ENCODE measurements at places on chromosomes 3 and 15.

DNA sequence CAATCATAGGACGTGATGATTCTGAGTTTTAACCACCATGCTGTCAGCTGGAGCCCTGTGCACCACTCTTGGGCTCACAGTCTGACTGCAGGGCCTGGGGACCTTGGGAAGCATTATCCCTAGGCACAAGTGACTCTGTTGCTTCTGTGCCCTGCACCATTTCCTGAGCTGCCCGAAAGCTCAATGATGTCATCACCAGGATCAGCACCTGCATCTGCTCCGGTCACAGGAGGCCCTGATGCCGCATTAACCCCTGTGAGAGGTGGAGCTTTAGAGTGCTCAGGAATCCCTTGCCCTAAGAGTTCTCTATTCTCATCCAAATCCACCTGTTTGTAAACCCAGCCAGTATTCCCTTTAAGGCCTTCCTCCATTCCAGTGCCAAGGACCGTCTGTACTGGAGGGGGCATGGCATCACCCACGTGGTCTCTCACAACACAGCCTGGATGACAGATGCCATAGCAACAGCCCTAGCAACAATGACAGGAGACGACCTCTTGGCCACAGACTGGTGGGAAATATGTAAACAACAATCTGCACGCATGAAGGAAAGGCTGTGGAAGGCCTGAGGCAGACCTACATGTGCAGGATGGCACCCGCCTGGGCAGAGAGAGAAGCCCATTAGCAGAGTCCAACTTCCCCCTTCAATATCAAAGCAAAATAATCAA, 37.9 kb downstream of the NTRK3 start:
- DNase-seq = no peak

GRCh38 chr3:45690336-45691035, 1.3 kb downstream of the SACM1L start:
- DNase-seq = no peak

DNA sequence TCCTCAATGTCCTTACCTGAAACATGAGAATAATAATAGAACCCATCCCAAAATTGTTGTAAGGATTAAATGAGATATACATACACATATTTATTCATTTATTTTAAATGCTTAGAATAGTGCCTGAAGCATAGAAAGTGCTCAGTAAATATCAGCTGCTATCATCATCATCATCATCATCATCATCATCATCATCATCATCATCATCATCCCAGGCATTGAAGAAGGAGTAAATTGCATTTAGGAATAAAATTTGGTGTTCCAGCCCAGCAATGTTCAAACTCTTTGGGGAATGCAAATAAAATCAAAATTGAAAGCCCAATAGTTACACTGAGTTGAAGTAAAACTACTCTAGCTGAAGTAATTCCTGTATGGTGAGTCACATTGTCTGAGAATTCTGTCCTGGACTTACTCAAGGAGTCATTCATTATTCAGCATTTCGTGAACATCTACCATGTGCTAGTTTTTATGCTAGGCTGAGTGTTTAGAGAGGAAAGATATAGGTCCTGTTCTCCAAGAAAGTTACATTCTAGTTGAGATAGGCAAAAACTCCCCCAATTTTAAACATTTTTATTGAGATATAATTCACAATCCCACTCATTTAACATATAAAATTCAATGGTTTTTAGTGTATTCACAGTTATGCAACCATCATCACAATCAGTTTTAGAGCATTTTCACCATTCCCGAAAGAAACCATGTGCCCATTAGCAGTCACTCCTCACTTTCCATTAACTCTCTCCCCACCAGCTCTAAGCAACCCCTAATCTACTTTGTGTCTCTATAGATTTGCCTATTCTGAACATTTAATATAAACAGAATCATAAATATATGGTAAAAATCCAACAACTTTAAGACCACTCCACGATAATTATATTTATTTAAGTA, 107.2 kb downstream of the FRMD5 start:
- peak; percentile 94 for DNase-seq

- peak; percentile 78 for DNase-seq
These were observed 218.6 kb downstream of the THSD4 start for GRCh38 chr15:71333839-71334238.

GRCh38 chr3:143121241-143122088, 1.9 kb downstream of the CHST2 start:
- peak; percentile 85 for DNase-seq

DNA sequence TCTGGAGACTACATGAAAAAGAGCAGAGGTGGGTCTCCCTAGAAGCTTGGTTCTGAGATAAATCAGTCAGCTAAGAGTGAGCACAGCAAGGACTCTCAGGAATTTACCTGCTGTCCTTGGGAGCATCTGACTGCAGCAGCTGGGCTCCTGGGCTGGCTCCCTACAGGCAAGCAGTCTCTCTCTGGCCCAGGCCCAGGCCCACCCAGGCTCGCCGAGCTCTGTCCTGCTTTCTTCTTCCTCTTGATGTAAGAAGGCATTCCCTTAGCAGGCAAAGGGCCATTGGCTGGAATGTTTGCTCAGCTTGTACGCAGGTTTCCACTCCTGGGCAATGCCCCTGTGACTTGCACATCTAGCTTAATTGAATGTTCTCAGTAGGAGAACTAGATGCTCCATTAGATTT, 4.3 kb upstream of the RBP2 start:
- no peak for DNase-seq

DNA sequence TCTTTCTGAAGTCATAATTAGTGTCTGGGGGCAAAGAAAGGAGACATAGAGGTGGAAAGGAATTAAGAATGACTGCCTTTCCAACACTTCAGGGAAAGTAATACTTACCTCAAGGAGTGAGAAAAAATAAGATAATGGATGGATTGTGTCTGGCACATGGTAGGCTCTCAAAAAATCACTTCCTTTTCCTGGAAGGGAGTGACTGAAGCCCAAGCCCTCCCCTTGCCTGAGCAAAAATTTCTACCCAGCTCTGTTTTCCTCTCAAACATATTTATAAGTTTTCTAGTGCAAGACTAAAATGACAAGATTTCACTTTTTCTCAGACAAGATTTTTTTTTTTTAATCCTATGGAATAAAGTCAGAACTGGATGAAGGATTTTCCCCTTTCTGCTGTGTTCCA, 145.0 kb downstream of the IGSF11 start:
- no peak for DNase-seq

DNA sequence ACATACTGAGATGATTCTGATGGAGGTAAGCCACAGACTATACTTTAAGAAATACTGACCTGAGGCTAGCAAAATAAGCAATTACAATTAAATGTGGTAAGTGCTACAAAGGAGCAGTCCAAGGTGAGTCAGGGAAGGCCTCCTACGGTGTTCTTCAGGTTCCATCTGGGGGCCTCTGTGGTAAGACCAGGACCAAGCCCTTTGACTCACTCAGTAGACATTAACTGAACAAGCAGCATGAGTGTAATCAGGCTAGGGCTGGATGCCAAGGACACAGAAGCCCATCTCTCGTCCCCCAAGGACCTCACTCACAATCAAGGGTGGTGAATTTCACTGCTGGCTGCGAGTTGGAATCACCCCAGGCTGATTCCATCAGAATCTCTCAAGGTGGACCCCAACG, 37.3 kb downstream of the DZIP1L start:
- peak; percentile 71 for DNase-seq

- peak; percentile 78 for DNase-seq
These were observed 322.7 kb upstream of the ZNF717 start for GRCh38 chr3:76107935-76108570.

DNA sequence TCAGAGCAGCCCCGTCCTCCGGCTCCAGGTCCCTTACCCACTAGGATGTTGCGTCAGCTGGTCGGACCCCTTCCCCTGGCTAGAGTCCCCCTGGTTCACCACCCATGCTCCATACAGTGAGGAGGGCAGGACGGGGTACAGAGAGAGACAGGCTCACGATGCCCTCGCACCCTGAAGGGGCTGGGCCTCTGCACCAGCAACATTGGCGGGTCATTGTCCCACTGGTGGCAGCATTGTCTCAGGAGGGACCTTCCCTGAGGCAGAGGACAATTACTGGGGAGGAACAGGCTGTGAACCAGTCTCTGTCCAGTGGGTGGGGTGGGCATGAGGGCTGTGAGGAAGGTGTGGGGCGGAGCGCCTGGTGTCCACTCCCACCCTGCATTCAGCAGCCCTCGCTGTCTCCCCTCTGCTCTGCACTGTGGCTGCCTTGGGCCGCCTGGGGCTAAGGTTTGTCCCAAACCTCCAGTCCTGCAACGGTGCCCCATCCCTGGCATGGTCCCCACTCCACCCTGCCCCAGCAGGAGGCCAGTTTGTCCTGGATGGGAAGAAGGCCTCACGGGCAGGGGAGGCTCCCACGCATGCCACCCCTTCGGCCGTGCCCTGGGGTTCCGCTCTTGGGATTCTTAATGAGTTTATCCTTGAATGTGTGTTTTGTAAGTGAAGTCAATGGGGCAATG, 48.0 kb upstream of the KLF13 start:
- DNase-seq = no peak

DNA sequence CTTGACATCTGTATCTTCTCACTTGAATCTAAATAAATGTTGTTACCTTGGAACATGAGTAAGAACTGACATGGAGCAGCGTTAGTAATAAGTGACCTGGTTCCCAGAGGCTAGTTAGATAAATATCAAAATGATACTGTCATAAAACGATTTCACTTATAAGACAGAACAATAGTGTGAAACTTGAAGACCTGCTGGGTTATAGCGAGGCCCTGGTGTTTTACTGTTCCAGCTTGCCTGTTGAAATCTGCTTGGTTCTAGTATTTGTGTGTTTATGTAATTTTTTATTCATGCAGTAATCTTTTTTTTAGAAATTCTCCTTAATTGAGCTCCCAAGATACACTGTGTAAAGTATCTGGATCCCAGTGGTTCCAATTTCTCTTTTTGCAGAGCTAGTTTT, 129.4 kb downstream of the CACNA2D3 start:
- no peak for DNase-seq

GRCh38 chr15:29914511-29914926, 92.3 kb upstream of the TJP1 start:
- no peak for DNase-seq

GRCh38 chr15:35595656-35596055, 49.7 kb upstream of the DPH6 start:
- DNase-seq = peak; percentile 25

- DNase-seq = no peak
These were observed 270.8 kb upstream of the TOPAZ1 start for GRCh38 chr3:43970920-43971319.

GRCh38 chr15:85672332-85673084, 122.2 kb downstream of the KLHL25 start:
- no peak for DNase-seq

DNA sequence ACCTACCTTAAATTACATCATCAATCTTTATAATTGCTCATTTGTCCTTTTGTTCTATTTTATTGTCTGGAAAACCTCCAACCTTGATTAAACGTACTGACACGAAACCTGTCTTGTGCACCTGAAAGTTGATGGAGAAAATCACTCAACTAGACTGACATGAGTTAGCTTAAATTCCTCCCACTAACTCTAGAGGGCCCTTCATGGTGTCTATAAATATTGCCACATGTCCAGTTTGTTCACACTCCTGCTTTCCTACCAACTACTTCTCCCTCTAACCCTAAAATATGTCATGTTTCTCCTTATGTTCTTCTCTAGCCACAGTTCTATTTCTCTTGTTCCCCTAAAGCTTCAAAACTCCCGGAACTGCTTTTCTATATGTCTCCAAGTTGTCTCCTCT, 59.8 kb upstream of the SGO1 start:
- no peak for DNase-seq

Measured in fibroblast of lung (primary cell).